ENCODE measurements at places on chromosomes 5 and 9.

DNA sequence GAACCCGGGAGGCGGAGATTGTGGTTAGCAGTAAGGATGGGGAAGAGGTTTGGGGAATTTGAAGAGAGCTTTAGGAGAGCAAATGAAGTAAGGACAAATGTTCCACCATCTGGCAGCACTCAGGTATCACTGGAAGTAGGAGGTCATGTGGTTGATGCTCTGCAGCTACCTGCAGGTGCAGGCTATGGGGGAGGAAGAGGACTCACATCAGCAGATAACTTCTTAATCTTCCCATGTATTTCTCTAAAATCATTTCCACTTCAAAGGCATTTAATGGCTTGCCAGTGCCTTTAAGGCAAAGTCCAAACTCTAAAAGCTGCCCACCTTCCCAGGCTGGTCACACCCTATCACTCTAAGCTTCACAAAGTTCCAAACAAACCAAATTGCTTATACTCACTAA lies 8.1 kb upstream of the HAVCR1 start:
- no peak for DNase-seq

GRCh38 chr9:126000256-126000655 lies 253.1 kb downstream of the PBX3 start:
- DNase-seq: no peak

DNA sequence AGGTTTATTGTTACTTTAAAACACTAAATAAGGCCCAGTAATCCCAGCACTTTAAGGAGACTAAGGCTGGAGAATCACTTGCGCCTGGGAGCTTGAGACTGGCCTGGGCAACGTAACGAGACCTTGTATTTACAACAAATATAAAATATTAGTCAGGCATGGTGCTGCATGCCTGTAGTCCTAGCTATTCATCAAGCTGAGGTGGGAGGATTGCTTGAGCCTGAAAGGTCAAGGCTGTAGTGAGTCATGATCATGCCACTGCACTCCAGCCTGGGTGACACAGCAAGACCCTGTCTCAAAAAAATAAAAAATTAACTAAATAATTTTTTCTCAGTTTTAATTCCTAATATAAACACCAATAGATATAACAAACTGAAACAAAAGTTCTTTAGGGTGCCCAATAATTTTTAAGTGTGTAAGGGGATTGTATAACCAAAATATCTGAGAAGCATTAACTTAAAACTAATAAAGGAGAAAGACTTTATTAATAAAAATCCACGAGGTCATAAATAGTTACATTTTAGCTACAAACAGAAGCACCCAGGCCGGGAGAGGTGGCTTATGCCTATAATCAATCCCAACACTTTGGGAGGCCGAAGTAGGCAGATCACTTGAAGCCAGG lies 32.7 kb downstream of the FAM13B start:
- DNase-seq: no peak

DNA sequence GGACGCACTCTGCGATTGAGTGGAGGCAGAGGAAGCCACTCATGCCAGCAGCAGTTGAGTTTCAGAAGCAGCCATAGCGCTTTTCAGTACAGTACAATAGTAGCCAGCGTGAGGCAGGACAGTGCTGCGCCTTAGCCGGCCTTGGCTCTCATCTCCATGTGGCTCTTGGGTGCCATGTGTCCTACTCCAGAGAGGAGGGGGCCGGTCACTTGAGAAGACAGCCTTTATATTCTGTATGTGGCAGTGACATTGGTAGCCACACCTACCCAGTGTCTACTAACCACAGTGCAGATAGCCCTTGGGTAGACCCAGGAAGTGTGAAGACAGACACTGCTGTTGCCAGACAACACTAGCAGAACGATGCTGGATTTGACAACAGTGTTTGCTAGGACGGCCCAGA lies 42.3 kb downstream of the FAM78A start:
- no peak for DNase-seq

GRCh38 chr5:352639-353611 lies 31.4 kb downstream of the AHRR start:
- DNase-seq: no peak

- DNase-seq: no peak
Observed at GRCh38 chr9:3955305-3955687, 344.6 kb downstream of the GLIS3 start.

DNA sequence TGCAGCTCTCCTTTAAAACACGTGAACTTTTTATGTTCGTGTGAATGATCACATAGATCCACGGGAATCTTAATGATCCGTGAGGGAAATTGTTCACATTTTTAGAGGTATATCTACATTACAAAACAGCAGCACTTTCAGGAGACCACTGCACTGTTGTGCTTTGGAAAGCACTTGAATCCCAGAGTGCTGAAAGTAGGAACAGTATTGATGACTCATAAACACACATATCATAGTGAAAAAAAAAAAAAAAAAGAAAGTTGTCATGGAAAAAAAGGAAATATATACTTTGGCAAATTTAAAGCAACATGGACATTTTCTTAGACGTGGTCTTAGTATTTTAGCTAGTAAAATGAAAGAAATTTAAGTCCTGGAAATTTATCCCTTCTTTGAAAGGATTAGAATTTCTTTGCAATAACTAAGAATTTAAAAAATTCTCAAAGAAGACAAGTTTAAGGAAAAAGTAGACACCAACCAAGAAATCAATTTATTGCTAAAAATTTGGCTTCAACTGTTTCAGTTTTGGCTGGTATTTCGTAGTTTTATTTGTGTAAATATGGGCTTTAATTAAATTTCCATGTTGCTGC lies 55.4 kb downstream of the ADGRV1 start:
- no peak for DNase-seq

- DNase-seq: no peak
Observed at GRCh38 chr9:89622933-89623861, 18.4 kb downstream of the GADD45G start.

GRCh38 chr9:118829334-118829733 lies 539.9 kb downstream of the BRINP1 start:
- no peak for DNase-seq

DNA sequence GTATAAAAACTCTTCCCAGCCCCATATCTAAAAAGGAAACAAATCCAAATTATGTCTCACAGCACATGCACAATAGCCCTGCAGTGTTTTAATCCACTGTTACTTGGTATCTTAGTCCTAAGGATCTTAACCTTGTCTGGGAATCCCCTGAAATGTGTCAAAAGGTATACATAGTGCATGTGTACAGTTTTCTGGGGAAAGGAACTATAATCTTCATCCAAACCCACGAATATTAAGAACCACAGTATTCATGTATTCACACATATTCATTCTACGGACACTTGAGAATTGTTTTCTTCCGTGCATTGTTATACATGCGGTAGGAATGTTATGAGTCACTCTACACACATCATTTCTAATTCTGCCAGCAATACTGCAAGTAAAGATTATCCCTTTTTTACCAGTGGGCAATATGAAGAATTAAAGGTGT lies 47.8 kb upstream of the SNX2 start:
- DNase-seq: no peak

DNA sequence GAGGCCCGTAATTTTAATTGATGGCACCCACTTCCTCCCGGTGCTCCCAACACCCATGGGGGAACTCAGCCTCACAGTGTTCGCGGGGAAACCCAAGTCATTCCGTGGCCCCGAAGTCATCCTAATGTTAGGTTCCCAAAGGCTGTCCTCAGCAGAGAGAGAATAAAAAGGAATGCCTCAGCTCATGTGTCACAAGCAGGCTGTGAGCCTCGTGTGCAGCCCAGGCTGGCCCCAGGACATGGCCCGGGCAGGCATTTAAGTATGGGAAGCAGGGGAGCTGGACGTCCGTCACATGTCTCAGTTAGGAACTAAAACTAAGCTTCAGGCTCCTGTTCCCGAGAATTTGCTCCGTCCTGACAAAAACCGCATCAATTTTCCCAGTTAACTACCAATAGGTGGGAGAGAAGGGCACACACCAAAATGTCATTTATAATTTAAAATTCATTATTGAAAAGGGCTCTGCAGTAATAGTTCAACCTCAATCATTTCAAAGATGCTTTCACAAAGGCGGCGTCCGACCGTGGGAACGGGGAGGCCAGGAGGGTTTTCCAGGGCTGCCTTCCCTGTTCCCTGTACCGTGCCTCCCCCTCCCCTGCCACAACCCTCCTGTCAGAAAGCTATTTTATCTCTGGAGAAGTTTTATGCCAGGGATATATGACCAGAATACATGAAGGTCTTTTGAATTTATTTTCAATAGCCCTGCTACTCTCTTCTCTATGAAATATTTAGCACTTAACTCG lies 137.3 kb downstream of the FSTL4 start:
- no peak for DNase-seq

- DNase-seq: no peak
Observed at GRCh38 chr5:8884029-8884428, 661.8 kb downstream of the SEMA5A start.

DNA sequence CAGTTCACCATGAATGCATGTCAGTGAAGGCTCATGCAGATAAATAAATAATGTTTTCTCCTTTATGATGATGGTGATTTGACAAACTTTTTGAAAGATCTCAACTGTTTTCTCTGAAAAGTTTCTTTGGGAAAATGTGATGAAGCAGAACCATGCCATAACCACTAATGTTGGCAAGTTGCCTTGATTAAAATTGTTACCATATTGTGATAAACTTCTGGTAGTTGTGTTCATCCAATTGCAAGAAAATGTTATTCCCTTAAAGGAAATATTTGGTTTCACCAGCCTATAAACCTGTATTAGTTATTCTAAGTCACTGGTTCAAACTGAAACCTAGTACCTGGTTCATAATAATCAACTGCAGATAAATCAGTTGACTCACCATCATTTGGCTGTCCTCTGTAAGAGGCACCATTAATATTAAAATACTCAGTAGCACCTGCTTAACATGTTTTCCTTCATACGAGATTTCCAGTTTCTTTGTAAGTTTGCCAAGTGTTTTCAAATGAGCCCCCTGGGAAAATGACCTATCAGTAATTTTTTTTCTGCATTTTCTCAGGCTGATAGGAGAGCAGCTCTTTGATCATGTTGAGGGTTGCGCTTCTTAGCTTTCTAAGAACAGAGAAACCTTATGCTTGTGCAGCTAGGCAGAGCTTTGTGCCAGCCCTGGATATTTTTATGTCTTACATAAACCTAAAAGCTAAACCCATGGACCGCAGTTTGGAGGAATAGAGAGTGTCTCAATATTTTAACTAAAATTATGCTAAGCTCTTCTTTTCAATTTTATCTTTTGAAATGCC lies 88.0 kb downstream of the LURAP1L start:
- no peak for DNase-seq

DNA sequence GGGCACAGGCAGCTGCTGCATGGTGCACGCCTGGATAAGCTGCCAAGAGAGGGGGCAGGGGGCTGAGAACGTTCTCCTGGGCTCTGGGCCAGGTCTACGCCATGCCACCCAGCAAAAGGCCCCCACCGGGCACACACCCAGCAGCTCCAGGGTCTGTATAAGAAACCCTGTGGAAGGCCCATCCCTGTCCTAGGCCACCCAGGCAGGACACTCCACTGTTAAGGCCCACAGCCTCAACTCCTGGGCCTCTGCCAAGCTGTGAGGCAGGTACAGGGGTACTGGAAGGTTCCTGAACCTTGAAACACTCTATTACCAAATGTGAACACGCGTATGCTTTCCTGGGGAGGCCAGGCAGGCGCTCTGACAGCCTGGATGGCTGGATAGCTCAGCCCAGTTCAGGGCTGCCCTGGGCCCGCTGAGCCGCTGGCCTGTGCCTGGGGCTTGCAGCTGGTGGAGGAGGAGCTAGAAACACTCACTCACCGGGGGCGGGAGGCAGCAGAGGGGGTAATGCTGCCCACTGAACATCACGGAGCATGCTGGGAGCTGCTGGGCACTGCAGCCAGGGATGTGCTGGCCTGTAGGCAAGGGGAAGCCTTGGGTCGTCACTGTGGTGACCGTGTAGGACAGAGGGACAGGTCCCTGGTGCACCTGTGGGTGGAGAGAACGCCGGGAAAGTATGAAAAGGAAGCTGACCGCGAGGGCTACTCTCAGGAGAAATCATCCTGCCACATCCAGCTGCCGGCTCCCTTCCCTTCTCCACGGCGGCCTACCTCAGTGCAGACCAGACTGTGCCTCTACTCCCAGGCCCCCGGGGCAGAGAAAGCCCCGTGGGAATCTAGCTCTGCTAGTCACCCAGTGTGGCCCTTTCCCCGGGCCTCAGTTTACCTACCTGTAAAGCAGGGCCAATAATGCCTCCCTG lies 6.0 kb downstream of the RNF44 start:
- DNase-seq: no peak

DNA sequence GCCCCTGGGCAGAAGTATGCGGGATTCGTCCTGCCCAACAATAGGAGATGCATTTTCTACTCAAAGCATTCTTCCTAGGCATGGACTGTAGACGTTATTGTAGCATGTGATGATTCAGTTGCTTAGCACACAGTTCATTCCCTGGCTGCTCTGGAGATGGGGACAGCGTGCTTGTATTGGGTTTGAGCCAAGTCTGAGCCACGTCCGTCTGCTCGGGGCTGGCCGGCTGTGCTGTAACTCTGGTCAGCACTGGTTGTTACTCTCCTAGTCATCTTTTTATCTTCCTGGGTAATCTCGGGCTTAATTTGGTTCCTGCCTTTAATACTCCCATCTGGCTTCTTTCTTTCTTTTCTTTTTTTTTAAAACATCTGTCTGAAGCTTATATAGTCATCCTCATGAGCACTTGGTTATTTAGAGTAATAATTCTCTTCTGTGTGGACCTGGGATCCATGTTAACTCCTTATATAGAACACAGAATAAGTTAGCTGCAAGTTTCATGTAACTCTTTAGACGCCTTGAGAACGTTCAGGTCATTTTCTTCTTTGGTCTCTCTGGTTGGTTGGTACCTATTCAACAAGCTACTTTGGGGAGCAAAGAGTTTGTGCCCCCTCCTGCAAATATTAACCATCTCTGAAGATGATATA lies 118.8 kb upstream of the RPS23 start:
- DNase-seq: no peak

DNA sequence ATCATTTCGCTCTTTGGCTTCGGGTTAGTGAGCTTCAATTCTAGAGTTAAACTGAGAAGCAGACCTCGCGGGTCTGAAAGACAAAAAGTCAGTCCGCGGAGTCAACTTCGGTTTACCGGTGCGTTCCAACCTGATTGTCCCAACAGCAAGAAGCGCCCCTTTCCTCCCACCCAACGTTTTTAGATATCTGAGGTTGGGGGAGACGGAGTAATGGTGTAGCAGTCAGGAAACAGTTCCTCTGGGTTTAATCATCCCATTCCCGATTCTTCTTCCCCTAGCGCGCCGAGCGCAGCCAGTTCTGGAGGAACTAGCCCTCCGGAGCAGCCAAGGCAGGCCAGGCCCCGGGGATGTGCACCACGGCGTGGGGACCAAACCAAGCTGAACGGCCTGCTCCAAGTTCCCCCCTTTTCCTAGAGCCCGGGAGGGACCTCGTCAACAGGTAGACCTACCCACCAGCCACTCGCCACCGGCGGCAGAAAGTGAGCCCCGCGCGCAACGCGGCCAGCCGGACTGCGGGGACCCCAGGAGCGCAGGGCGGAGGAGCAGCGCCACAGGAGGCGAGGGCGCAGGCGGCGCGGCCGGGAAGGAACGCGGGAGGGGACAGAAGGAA lies 622 bp upstream of the ISL1 start:
- DNase-seq: no peak

DNA sequence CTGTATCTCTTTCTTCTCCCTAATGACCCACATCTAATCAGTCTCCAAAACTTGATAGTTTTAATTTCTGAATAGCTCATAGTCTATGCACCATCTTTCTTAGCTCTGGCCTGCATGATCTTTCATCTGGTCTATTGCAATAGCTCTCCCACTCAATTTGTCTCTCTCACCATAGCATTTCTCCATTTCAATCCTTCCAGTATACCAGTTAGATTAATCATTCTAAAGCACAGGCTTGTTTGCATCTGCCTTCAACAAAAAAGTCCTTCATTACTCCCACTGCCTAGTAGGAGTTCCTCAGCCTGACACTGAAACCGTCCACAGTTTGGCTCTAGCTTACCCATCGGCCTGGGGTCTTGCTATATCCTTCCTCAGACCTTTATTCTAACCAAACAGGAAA lies 344.9 kb downstream of the ENC1 start:
- DNase-seq: no peak

GRCh38 chr5:42400474-42400873 lies 22.8 kb upstream of the GHR start:
- DNase-seq: no peak
